ENCODE measurements at places on chromosomes 1 and 21.

- DNase-seq, result no peak
Observed at GRCh38 chr1:158898722-158899121, 32.6 kb upstream of the PYHIN1 start.

- DNase-seq, result no peak
Observed at GRCh38 chr1:226373376-226373775, 34.5 kb downstream of the PARP1 start.

DNA sequence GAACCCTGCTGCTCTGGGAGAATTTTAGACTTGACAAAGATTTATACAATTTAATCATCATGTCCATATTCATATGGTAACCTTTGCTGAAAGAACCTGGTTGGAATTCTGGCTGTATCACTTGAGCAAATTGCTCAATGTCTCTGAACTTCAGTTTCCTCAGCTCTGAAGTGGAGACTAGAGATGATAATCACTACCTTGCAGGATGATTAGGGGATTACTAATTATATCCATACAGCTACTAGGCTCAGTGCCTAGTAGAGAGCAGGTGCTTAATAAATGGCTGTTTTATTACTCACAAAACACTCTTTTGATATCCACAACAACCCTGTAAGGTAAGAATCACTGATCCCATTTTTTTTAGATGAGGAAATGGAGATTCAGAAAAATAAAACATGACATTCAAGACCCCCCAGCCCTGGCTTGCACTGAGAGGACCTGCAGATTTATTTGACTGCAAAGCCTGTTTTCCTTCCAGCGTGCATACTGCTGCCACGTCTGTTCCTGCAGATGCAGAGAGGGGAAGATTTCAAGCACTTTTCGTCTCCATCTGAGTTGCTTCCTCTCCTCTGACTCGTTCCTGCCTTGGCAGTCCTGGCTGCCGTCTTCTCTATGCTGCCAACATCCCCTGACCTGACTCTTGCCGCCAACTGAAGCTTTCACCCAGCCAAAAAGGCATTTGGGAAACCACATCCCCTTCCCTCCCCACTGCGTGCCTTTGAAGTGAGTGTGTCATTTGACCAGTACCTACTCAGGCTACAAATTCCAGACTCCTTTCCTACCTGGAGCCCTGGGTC is 203.0 kb downstream of the PLPP3 start:
- no peak for DNase-seq

DNA sequence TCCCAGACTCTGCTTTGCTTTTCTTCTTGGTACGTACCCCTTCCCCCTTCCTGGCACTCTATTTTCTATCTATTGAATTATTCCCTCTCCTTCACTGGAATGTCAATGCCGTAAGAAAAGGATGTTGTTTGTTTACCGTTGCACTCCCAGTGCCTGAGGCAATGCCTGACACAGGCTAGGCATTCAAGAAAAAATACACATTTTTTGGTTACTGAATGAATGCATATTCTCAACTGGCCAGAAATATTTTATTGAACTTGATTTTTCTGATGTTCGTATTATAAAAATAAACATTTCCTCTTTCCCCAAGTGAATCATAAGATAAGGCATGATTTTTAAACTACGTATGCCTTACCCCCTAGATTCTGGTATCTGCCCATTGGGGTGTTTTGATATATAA is 41.2 kb downstream of the GNG12 start:
- no peak for DNase-seq

- DNase-seq, result no peak
Observed at GRCh38 chr1:101509370-101509769, 272.6 kb downstream of the S1PR1 start.

DNA sequence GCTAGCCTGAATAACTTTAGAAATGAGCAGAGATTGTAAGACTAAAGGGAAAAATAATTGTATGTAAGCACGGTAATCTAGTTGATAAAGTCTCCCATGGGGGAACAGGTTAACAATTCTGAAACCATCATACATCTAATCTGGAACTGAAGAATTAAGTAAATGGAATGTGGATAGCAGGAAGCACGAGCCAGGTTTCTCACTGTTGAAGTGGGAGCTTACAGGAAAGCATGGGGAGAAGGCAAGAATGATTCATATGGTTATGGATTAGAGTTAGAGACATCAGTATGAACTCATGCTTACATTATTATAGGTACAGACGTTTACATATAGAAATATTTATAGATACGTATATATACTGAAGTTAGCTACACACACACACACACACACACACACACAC is 83.0 kb downstream of the LEPR start:
- no peak for DNase-seq

- DNase-seq, result no peak
Observed at GRCh38 chr1:201970334-201971159, 11.9 kb upstream of the RNPEP start.

GRCh38 chr1:11813021-11813420 is 7.0 kb downstream of the CLCN6 start:
- DNase-seq, result no peak

DNA sequence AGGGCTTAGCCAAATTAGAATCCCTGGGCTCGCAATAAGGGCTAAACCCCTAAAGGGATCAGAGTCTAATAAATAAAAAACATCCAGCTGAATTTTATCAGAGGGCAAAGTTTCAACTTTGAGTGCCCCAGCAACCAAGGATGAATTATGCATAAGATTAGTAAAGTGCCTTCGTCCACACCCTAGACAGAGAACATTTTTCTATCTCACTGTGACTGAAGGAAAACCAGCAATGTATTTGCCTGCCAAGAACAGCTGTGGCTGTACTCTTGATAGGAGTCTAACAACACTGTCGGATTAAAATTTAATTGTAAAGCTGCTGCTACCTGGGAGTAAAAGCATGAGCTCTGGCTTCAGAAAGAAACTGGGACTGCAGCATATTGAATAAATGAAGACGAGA is 23.3 kb downstream of the WNT2B start:
- no peak for DNase-seq

DNA sequence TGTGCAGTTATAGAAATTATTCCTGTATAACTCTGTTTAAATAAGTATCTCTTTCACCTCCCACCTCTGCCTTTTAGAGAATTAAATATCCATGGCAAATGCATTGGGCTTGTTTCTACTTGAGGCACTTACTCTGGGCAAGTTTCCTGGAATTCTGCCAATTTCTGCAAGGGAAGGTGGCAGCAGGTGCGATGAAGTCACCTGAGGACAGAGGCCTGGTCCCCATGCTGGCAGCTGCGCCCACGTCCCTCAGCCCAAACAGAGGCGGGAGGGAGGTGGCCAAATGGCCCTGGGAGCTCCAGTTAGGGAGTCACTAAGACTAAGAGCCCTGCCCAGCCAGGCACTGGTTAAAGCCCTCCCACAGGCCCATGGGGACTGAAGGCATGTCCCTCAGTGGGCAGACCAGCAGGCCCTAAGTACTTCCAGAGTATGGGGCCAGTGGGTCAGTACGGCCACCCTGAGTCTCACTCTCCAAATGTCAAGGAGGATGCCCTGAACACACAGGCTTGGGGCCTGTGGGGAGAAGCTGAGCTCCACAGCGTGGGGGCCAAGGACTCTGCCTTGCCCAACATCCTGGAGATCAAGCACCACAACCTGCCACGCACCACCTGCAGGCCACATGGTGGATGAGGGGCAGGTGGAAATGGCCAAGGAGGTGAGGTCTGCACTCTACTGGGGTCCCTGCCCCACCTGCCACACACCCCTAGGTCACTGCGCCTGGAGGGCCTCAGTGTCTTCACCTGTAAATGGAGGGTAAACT is 19.4 kb downstream of the ACOT7 start:
- no peak for DNase-seq

GRCh38 chr1:37753473-37754321 is 11.2 kb downstream of the EPHA10 start:
- DNase-seq, result no peak

DNA sequence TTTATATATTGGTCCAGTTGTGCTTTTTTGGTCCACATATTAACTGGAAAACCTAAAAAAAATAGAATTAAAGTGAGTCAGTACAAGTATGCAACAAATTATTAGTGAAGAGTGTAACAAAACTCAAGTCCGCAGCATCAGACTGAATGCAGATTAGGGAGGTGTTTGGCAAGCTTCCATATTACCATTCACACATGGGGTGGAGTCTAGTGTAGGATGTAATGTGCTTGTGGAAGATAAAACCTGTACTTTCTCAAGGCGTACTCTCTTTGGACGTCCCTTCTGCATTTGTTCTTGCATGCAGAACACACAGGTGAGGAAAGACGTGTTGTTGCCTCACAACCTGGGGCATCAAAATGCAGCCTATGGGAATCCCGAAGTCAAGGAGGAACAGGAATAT is 668.7 kb downstream of the MRPL39 start:
- no peak for DNase-seq

GRCh38 chr1:167121375-167122120 is 27.7 kb downstream of the STYXL2 start:
- peak; percentile 12 for DNase-seq
